ENCODE measurements at places on chromosomes 5 and 9. TPM values are rescaled to one million over a fixed set of nuclear protein-coding genes. Genes with fewer than 3 reads are reported as not detected.

DNA sequence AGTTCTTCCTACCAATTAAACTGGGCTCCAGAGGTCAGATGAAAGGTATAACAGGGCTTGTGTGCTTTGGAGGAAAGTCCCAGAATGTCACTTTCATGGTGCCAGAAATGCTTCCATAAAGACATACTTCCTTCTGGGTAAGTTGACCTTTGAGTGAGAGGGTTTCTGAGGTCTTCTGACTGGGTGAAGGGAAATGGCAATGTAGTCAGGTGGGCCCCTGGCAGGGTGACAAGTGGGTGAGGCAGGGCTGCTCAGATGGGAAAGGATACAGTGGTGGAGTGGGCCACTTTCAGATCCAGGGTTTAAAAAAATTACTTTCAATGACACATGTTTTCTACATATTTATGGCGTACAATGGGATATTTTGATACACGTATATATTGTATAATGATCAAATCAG, 136.5 kb upstream of the PITX1 start:
- no peaks in the 10 kb centered on the region for H3K4me1 ChIP-seq
- no peak for DNase-seq
- peaks cover 32% of the 10 kb centered on the region for H3K27me3 ChIP-seq
- H3K27ac ChIP-seq: no peak overlapping the region

The C9orf78 gene
- total RNA-seq: 34.1 TPM

GRCh38 chr5:127335381-127335780, 44.8 kb downstream of the MEGF10 start:
- no peaks in the 10 kb centered on the region for H3K4me1 ChIP-seq
- H3K27ac ChIP-seq: no peak overlapping the region
- H3K27me3 ChIP-seq: peaks cover 24% of the 10 kb centered on the region

DNA sequence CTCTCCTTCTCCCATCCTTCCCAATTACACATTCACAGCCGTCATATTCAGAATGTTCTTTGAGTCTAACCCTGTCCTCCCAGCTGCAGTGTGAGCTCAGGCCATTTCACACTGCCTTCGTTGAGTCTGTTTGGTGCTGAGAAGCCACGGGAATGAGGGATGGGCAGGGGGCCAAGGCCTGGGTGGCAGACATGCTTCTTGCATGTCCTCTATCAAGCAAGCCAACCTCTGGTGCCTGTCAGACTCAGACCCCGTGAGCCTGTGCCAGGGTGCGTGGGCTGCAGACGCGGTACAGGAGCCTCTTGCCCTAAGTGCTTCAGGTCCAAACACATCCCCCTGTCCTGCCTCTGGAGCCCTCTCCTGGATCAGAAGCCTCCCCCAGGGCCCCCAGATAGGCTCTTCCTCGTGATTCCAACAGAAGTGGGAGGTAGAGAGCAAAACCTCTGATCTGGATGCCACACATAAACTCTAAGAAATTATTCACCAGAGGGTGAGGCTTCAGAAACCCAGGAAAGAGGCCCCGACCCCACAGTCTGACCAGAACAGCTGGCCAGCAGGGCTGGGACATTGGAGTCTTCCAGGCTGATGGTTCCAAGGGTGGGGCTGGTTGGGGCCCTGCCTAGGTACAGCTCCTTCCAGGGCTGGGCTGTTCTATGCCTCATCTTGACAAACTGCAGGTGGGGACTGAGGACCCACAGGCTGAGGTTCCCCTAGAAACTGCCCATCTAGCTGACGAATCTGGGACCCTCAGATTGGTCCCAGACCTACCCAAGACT, 46.7 kb upstream of the CDKN2AIPNL start:
- no peak overlapping the region for H3K4me3 ChIP-seq
- no peaks in the 10 kb centered on the region for H3K27me3 ChIP-seq
- H3K36me3 ChIP-seq: no peaks in the 10 kb centered on the region

The MRPS27 gene
- total RNA-seq: 71.6 TPM

DNA sequence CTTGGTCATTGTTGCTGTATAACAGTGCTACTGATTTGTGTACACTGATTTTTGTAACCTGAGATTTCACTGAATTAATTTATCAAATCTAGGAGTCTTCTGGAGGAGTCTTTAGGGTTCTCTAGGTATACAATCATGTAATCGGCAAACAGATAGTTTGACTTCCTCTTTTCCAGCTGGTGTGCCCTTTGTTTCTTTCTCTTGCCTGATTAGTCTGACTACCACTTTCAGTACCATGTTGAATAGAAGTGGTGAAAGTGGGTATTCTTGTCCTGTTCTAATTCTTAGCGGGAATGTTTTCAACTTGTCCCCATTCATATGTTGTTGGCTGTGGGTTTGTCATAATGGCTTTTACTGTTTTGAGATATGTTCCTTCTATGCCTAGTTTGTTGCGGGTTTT, 24.7 kb upstream of the RANBP6 start:
- no peak overlapping the region for H3K27ac ChIP-seq
- DNase-seq: no peak
- peaks cover 1% of the 10 kb centered on the region for H3K4me1 ChIP-seq
- H3K27me3 ChIP-seq: peaks cover 5% of the 10 kb centered on the region
- no peak overlapping the region for H3K4me3 ChIP-seq

DNA sequence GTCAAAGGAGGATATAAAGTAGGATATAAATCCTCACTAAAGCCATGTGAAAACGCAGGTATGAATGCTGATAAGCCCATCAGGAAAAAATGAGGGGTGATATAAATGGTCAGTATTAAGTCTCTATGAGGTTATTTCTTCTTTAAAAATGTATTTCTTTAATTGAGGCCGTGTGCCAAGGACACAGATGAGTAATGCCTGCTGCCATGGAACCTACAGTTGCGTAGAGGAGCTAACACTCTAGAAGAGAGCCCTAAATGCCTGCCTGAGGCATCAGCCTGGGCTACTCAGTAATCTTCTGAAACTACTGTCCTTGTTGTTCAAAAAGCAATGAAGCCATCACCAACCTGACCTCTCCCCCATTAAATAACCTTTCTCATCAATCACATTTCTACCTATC, 84.9 kb downstream of the KLHL3 start:
- H3K4me3 ChIP-seq: no peak overlapping the region
- no peaks in the 10 kb centered on the region for H3K4me1 ChIP-seq
- no peak overlapping the region for H3K27ac ChIP-seq
- no peaks in the 10 kb centered on the region for H3K27me3 ChIP-seq
- no peak for DNase-seq

The TMC1 gene
- not detected for total RNA-seq

The SNCAIP gene
- not detected for total RNA-seq

The PITX1 gene
- total RNA-seq: not detected

The CLIC3 gene
- total RNA-seq: not detected

DNA sequence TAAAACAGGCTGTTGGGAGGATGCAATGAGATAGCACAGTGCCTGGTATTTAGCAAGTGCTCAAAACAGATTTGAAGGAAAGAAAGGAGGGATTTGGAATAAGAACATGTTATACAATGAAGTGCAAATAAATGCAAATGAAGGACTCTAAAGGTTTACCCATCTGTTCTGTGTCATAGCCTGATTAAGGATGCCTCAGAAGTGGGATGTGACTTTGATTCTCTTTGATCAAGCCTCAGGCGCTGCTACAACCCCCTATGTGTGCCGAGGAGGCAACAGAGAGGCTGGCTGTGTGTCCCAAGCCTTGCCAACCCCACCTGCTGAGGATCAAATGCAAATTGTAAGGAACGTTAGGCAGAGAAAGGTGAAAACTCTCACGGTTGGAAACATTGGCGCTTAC, 27.2 kb downstream of the GGTA1 start:
- no peak for DNase-seq
- no peak overlapping the region for H3K27ac ChIP-seq
- H3K27me3 ChIP-seq: peaks cover 21% of the 10 kb centered on the region
- H3K4me1 ChIP-seq: no peaks in the 10 kb centered on the region

The TMEM252 gene
- not detected for total RNA-seq

The SPATA6L gene
- total RNA-seq: not detected

The OLFML2A gene
- 0.73 TPM for total RNA-seq

GRCh38 chr5:143671674-143672569, 140.0 kb upstream of the HMHB1 start:
- H3K4me3 ChIP-seq: no peak overlapping the region
- H3K36me3 ChIP-seq: no peaks in the 10 kb centered on the region
- no peak overlapping the region for H3K27ac ChIP-seq
- no peaks in the 10 kb centered on the region for H3K4me1 ChIP-seq
- no peaks in the 10 kb centered on the region for H3K27me3 ChIP-seq

The SLC22A4 gene
- not detected for total RNA-seq

DNA sequence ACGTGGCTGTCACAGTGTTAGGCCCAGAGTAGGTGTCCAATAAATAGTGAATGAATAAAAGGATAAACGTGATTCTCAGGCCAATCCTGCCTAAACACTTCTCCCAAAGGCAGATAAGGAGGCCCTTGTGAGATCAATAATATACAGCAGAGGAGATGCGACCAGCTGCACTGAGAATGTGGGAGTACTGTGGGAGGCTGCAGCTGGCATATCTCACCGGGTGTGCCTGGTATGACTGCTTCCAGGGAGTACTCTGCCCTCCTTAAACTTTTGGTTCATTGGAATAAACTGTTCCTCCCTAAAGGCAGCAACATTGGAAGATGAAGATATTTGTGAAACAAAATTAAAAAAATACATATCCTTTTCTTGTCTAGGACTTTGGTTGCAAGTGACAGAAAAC, 57.1 kb upstream of the PTPN3 start:
- H3K36me3 ChIP-seq: no peaks in the 10 kb centered on the region
- peaks cover 10% of the 10 kb centered on the region for H3K27me3 ChIP-seq
- no peak for DNase-seq
- no peaks in the 10 kb centered on the region for H3K4me1 ChIP-seq
- H3K4me3 ChIP-seq: no peak overlapping the region

DNA sequence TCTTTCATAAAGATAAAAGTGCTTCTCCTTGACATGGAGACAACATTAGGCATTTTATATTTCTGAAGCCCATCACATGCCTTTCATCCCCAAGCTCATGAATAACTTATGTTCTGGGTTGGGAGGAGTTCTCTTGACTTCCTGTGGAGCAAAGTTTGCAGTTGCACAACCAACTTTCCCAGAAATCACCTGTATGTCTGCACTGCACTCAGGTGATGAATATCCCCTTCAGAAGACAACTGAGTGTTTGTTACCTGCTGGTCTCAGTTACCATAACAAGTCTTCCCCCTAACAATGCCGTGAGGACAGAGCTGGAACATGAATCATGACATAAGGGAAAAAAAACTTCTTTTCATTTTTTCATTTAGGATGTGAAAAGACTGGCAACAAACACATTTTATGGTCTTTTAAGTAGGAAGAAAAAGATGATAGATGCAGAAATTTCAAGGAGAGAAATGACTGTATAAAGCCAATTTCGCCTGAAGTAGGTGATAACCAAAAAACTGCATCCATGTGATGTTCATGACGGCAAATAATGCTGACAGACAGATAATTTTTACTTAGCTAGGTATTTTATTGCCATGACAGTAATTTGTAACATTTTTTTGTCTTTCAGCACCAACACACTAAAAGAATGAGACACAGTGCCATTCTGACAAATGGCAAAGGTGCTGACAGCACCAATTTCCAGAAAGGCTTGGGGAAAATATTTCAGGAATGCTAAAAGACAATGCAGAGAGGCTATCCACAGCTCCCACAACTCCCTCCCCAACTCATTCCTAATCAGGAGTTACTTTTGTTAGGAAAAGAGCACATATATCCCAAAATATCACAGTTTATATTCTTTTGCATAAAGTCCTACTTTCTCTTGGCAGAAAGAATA, 656.3 kb downstream of the PRELID2 start:
- H3K4me1 ChIP-seq: no peaks in the 10 kb centered on the region
- DNase-seq: no peak
- no peak overlapping the region for H3K4me3 ChIP-seq
- H3K27ac ChIP-seq: no peak overlapping the region
- H3K27me3 ChIP-seq: no peaks in the 10 kb centered on the region

The ANKRD34B gene
- not detected for total RNA-seq

DNA sequence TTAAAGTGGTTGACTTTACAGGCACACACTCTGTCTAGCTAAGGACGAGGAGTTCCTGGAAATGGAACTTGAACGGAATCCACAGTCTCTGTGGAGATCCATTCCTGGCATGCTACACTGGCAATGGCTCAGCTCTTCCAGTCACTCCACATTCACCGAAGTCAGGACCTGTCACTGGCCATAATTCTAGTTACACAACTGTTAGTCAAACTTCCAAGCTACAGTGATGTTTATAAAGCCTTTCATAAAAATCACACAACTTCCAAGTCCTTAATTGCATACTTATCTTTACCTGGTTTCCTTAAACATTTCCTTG, 15.7 kb downstream of the CDC14B start:
- no peak overlapping the region for H3K4me3 ChIP-seq
- H3K27me3 ChIP-seq: peaks cover 4% of the 10 kb centered on the region
- H3K27ac ChIP-seq: no peak overlapping the region
- no peaks in the 10 kb centered on the region for H3K36me3 ChIP-seq

GRCh38 chr5:154977409-154977808, 36.1 kb upstream of the KIF4B start:
- H3K4me3 ChIP-seq: no peak overlapping the region
- DNase-seq: no peak
- H3K36me3 ChIP-seq: peaks cover 4% of the 10 kb centered on the region
- H3K4me1 ChIP-seq: no peaks in the 10 kb centered on the region
- H3K27me3 ChIP-seq: no peaks in the 10 kb centered on the region

The ADAMTS13 gene
- 1.9 TPM for total RNA-seq

GRCh38 chr9:110707419-110707818, 38.8 kb downstream of the MUSK start:
- H3K36me3 ChIP-seq: no peaks in the 10 kb centered on the region
- no peak overlapping the region for H3K27ac ChIP-seq
- H3K4me3 ChIP-seq: no peak overlapping the region

The SPINK13 gene
- not detected for total RNA-seq

The WDR41 gene
- 33.0 TPM for total RNA-seq

Data from activated B cell treated with CpG ODN at 0.5 μM for 24 hours (primary cell).